Subcutaneous preadipocyte (primary cell): ENCODE measurements at places on chromosomes 13 and 19. TPM values are rescaled to one million over a fixed set of nuclear protein-coding genes. Genes with fewer than 3 reads are reported as not detected.

The PSG3 gene
- not detected in 2 replicates for total RNA-seq

The APOC4 gene
- total RNA-seq, result not detected in 2 replicates

The IRGC gene
- not detected in 2 replicates for total RNA-seq

The ZNF682 gene
- 1.4 and 1.5 TPM in 2 replicates for total RNA-seq

The NDUFB7 gene
- 200 and 337 TPM in 2 replicates for total RNA-seq

The KCNN1 gene
- total RNA-seq, result not detected in 2 replicates

The PSG1 gene
- under 0.01 TPM in 2 replicates for total RNA-seq

The FXYD7 gene
- not detected in 2 replicates for total RNA-seq

The FBXO17 gene
- total RNA-seq, result 24.3 and 30.7 TPM in 2 replicates

The KIR2DL4 gene
- total RNA-seq, result not detected in 2 replicates

The ZNF66 gene
- total RNA-seq, result 4.3 and 4.8 TPM in 2 replicates

The RNF113B gene
- total RNA-seq, result not detected in 2 replicates

The ZNF506 gene
- total RNA-seq, result 8.6 and 9.6 TPM in 2 replicates

The CRTC1 gene
- total RNA-seq, result 2.6 and 2.9 TPM in 2 replicates

The TTC9B gene
- not detected in 2 replicates for total RNA-seq

The C13orf42 gene
- total RNA-seq, result not detected in 2 replicates

The LACC1 gene
- total RNA-seq, result 13.2 and 13.7 TPM in 2 replicates

The TMED1 gene
- 28.5 and 29.0 TPM in 2 replicates for total RNA-seq

The ATCAY gene
- total RNA-seq, result not detected in 2 replicates

The ONECUT3 gene
- not detected in 2 replicates for total RNA-seq

The C19orf33 gene
- not detected in 2 replicates for total RNA-seq
